Fibroblast of lung (primary cell): ENCODE measurements at places on chromosomes 4 and X.
A peak's percentile ranks its signal among the peaks of the same experiment; 100 is the strongest.

DNA sequence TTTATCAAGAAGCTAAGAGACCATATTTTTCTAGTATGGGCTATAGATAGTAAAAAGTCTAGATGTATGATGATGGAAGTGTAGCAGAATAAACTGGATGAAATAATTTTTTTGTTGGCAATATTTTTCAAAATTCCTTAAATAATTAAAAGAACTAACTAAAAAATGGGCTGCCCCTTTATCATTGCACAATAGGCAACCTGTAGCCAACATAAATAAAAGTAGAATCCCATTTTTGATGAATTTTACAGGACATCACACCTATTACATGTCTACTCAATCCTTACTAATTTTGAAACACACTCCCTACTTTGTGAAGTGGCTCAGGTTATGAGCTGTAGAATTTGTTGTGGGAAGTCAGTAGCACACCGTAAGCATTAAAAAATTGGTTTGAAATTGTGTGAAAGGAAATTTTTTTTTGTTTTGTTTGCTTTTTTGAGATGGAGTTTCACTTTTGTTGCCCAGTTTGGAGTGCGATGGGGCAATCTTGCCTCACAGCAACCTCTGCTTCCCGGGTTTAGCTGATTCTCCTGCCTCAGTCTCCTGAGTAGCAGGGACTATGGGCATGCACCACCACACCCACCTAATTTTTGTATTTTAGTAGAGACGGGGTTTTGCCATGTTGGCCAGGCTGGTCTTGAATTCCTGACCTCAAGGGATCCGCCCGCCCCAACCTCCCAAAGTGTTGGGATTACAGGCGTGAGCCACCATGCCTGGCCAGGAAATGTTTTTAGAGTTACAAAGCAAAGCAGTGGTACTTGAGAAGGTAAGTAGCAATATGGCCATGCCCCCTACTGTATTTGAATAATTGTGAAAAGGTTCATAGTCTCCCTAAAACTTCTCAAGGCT is 8.9 kb upstream of the RUFY3 start:
- no peak overlapping the region for H3K4me3 ChIP-seq
- no peak for DNase-seq
- H3K27ac ChIP-seq, result no peak overlapping the region

DNA sequence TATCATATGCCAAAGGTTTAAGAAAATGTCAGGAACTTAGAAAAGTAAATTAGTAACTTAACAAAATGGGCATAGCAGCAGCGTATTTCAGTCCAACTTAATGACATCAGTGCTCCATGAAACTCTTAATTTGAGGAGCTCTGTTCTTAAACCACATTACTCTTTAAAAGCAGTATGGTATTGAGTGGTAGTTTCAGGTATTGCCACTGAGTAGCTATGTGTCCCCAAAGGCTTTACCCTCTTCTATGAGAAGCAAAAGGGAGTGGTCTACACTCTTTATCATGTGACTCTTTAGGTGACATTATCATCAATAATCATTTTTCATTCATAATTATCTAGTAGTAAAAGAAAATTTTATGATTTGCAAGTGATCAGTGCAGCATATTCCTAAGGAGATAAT is 158.3 kb downstream of the STIM2 start:
- H3K4me3 ChIP-seq, result no peak overlapping the region
- no peak for DNase-seq
- H3K36me3 ChIP-seq, result peaks cover 2% of the 10 kb centered on the region
- no peaks in the 10 kb centered on the region for H3K4me1 ChIP-seq
- H3K27ac ChIP-seq, result no peak overlapping the region
- H3K27me3 ChIP-seq, result no peaks in the 10 kb centered on the region

DNA sequence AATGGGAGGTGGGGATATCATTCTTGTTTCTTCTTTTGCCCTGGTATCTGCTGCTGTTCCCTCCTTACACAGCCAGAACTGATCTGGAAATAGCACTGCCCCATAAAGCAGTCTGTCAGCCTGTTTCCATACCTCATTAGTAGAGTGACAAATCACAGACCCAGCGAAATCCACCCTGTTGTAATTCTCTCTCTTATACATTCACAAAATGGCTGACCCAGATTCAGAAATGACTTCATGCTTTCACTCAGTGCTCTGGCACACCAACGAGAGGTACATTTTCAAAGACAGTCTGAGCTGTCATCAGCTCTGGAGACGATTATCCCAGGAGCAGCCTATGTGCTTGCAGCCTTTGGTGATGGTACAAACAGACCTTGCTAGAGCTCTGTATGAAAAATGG is 164.6 kb downstream of the AFF2 start:
- no peaks in the 10 kb centered on the region for H3K4me1 ChIP-seq
- DNase-seq, result no peak
- no peak overlapping the region for H3K4me3 ChIP-seq

DNA sequence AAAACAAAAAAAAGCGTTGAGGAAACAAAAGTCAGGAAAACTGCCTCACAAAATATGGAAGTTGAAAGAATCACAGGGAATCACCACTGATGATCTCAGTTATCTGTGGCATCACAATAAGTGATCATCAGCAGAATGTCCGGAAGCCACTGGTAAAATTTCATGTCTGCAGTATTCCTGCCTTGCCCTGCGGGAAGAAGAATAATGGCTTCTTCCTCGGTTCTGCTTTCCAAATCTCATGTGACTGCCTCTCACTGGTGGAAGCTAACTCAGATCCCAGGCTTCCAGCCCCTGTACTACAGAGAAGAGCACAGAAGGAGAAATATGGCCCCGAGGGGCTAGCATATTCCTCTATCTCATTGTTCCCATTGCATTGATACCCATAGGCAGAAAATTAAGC is 12.7 kb upstream of the ZNF330 start:
- no peaks in the 10 kb centered on the region for H3K4me1 ChIP-seq
- no peaks in the 10 kb centered on the region for H3K27me3 ChIP-seq
- no peak overlapping the region for H3K27ac ChIP-seq

DNA sequence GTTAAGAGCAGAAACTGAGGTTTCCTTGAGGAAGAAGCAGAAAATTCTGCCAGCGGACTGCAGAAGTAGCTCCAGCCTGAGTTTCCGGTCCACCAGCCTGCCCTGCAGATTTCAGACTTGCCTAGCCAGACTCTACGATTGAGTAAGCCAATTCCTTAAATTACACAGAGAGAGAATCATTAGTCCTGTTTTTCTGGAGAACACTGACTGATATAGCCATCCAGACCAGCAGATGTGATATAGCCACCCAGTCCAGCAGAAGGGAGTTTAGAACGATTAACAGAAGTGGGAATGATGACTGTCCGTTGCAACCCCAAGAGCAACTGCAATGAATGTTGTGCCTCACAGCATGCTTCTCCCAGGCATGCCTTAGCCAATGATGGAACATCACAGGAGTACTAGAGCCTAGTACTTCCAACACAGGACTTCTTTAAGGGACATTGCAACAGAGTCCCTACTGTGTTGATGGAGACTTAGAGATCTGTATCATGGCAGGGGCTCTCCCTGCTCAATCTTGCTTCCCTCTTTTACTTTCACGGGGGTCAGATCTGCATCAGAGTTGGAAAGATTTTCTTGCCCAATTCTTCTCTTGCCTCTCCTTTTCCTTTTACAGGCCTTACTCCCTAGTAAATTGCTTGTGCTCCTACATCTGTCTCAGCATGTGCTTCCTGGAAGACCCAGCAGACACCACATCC is 264.6 kb upstream of the CLNK start:
- H3K4me1 ChIP-seq, result no peaks in the 10 kb centered on the region
- no peaks in the 10 kb centered on the region for H3K36me3 ChIP-seq
- no peak for DNase-seq
- H3K27me3 ChIP-seq, result no peaks in the 10 kb centered on the region
- no peak overlapping the region for H3K27ac ChIP-seq

DNA sequence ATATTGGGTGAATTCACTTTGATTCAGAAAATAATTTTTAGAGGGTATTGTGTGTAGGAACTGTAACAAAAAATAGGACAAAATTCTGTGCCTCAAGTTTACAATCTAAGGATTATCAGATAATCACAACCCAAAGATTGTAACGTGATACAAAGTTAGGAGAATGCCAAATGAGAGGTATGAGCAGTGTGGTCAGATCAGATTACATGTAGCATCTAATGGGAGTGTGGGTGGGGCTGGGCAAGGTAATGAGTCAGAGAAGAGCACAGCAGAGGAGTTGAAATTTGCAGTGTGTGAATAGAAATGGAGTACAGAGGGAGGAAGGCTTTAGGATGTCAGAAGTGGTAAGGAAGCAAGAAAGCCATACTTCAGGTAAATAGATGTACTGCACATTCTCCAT is 103.4 kb upstream of the TEX13A start:
- no peaks in the 10 kb centered on the region for H3K4me1 ChIP-seq
- H3K4me3 ChIP-seq, result no peak overlapping the region
- no peaks in the 10 kb centered on the region for H3K27me3 ChIP-seq
- H3K27ac ChIP-seq, result no peak overlapping the region
- peak; percentile 72 for DNase-seq
